ENCODE measurements at places on chromosomes 6 and 20.

DNA sequence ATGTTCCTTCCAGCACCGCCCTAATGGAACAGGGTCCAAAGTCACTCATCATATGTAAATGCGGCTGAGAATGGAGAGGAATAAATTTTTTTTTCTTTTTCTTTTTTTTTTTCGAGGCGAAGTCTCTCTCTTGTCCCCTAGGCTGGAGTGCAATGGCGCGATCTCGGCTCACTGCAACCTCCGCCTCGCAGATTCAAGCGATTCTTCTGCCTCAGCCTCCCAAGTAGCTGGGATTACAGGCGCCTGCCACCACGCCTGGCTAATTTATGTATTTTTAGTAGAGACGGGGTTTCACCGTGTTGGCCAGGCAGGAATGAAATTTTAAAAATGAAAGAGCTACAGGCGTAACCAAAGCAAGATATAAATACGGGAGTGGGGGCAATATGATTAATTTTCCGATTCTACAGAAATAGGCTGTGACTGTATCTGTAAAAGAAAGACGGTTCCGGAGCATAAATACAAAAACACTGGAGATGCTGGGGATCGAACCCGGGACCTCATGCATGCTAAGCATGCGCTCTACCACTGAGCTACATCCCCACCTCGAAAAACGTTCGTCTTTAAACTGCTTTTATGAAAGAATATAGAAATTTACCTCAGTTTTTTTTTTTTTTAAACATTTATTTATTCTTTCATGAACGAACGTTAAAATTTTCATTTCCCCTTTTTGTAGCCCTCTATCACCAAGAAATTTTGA, 132.2 kb downstream of the GPX5 start:
- DNase-seq = no peak

GRCh38 chr6:51398793-51399192, 580.1 kb downstream of the TFAP2B start:
- DNase-seq = no peak

- no peak for DNase-seq
Observed at GRCh38 chr6:130937942-130938604, 110.9 kb downstream of the SMLR1 start.

DNA sequence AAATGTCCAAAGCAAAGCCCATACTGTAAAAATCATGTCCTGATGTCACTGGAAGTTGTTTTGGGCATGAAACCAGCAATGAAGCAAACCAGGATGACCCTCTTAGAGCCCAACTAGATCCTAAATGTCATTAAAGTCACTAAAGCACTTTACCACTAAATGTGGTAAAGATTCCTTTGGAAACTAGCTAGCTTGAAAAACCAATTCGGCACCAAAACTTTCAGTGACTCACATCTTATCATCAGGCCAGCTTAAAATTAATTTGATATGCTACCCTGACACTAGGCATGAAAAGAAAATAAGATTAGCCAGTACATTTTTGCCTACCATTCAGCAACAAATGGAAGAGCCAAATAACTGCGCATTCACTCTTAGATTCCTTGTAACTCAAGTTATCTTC, 145.8 kb downstream of the PACRG start:
- DNase-seq = no peak

DNA sequence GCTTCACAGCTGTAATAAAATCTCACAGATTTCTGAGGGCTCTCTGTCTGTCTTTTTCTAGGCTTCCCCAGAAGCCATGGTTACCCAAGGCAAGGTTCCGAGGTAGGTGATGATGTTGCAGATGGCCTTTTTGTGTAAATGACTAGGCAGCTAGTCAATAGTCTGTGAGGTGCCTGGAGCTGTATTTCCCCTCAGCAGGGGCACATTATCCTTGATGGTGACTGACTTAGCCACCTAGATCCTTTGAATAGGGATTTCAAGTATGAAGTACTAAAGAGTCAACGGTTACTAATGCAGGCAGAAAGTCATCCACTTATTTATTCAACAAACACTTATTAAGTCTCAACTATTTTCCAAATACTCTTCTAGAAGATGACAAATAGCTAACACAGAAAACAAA, 49.3 kb upstream of the L3MBTL3 start:
- no peak for DNase-seq

GRCh38 chr6:95572098-95572497, 5.2 kb upstream of the MANEA start:
- DNase-seq = no peak

DNA sequence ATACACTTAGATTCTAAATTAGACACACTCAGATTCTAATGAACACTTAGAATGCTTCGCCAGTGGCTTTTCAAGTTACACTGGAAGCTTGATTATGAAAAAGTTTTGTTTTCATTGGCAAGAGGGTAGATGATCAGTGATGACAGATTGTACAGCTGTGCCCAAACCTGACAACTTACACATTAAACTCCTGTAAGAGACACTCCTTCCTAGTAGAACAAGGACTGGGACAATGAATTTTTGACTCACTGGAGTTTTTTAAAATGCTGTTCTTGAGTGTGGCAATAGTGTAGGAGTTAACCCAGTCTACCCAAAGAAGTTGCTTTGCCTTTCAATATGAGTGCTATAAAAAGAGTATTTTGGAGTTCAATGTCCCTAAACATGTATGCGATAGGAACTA, 140.8 kb downstream of the SLC16A10 start:
- no peak for DNase-seq

GRCh38 chr6:1689141-1689540, 79.4 kb downstream of the FOXC1 start:
- no peak for DNase-seq

GRCh38 chr6:143823548-143823947, 19.6 kb upstream of the LTV1 start:
- no peak for DNase-seq

DNA sequence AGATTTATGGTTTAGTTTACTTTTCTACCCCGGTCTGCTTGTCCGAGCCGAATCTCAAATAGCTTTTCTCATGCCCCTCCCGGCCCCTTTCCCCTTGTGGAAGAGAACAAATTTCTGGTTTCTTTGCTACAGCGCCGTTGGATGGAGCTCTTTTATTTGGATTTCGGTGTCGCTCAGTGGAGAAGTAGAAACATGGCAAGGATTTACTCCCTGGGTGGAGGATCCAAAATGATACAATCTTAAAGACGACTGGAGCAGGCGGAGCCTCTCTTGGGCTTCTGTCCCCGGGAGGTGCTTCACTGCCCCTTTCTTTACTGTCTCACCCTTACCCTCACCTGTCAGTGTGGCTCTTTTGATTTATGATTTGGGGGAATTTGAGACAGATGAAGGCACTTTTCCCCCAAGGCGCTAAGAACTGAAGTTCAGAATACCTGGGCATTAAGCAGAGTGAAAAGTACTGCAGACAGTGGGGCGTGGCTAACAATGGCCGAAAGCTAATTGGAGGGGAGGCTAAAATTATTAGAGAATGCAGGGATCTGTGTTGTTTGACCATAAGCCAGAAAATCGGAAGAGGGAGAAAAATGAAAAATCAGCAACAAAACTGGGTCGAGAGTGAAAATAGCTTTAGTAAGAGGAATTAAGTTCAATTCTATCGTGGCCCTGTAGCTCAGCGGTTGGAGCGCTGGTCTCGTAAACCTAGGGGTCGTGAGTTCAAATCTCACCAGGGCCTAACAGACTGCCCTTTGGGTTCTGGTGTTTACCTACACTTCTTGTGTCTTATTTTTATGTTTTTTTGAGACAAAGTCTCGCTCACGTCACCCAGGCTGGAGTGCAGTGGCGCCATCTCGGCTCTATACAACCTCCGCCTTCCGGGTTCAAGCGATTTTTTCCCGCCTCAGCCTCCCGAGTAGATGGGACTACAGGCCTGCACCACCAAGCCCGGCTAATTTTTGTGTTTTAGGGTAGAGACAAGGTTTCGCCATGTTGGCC, 145.1 kb upstream of the ZNF184 start:
- DNase-seq = no peak

DNA sequence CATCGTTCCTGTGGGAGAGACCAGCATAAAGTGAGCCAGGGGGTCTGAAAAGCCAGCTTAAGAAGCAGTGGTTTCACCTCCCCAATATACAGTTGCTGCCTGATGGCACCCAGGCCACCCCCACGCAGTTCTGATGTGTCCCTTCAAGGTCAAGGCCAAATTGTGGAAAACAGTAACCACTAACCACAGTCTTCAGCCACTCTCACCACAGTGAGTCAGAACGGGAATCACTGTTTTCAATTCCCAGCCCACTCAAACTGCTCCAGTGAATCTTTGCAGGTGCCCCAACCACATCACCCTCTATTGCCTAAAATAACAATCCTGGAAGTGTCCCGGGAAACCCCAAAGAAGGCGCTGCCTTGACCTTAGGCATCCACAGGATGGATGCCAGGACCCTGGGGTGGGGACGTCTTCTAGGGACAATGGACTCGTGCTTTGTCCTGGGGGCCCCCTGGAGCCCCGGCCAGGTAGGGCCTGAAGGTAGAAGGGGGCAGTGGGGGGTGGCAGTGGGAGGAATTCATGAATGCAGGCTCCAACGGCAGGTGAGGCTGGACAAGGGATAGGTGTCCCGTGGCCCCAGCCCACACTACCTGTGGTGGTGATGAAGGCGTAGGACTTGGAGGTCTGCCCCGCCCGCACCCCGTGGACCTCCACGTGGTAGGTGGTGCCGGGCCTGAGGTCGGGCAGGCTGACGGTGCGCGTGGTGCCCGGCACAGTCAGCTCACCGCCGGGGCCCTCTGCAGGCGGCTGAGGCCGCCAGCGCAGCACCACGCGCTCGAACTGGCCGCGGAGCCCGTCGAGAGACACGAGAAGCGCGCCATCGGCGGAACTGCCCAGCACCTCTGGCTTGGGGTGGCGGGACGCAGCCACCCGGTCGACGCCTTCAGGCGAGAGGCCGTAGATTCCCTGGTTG, 22.2 kb downstream of the TNXB start:
- no peak for DNase-seq

- no peak for DNase-seq
Observed at GRCh38 chr20:48738399-48739304, 89.1 kb downstream of the PREX1 start.

- DNase-seq = no peak
Observed at GRCh38 chr6:121285041-121285440, 49.2 kb downstream of the TBC1D32 start.

DNA sequence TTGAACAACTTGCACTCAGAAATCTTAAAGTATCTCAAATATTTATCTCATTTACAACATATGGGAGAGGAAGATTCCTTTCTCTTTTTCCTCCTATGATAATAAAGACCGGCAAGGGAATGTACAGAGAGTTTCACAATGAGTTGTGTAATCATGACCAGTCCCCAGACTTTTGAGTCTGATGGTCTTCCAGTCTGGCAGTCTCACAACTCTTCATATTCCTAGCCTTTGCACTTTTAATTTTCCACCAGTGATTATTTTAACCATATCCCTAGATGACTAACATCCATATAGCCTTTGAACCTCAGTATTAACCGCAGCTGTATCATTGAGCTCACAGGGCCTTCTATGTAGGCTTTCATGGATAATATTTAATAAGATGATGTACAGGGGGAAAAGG, 278.5 kb downstream of the KHDC1L start:
- no peak for DNase-seq

Measured in anterior cingulate cortex (tissue), 58 donors.